ENCODE measurements at places on chromosomes 7 and 10.

DNA sequence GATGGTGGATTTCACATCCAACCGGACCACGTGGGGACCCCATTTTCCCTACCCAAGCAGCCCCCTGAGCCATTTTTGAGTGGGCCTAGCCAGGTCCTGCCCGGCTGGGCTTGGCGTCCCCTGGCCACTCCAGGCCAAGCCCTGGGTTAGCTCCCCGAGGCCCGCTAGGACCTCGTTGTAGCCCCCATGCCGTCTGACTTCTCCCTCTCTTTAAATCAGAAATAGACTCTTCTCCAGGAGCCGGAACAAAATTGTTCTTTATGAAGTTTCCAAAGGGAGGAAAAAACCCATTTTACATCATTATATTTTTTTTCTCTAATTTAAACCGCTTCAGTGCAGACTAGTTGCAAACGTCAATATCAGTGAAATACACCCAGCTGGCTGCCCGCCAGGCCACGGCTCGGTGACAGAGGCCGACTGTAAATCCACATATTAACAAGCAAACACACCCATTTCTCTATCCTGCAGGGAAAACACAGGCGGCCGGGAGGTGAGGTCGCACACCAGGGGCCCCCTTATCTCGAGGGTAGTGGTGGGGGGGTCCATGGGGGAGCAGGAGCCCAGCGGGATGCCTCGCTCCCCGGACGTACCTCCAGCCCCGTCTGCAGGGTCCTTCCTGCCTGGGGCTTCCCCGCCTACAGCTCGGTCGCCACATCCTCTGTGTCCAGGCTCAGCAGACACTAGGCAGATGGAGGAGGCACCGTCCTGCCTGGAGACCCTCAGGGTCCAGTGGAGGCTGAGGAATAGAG, 72.7 kb downstream of the ELFN1 start:
- DNase-seq, result peak; percentile 71

- DNase-seq, result no peak
These were observed 32.3 kb downstream of the RASGEF1A start for GRCh38 chr10:43234471-43235041.

- no peak for DNase-seq
These were observed 232.7 kb downstream of the FANK1 start for GRCh38 chr10:126129026-126129425.

- DNase-seq, result no peak
These were observed 125.8 kb downstream of the CRPPA start for GRCh38 chr7:16295558-16295957.

DNA sequence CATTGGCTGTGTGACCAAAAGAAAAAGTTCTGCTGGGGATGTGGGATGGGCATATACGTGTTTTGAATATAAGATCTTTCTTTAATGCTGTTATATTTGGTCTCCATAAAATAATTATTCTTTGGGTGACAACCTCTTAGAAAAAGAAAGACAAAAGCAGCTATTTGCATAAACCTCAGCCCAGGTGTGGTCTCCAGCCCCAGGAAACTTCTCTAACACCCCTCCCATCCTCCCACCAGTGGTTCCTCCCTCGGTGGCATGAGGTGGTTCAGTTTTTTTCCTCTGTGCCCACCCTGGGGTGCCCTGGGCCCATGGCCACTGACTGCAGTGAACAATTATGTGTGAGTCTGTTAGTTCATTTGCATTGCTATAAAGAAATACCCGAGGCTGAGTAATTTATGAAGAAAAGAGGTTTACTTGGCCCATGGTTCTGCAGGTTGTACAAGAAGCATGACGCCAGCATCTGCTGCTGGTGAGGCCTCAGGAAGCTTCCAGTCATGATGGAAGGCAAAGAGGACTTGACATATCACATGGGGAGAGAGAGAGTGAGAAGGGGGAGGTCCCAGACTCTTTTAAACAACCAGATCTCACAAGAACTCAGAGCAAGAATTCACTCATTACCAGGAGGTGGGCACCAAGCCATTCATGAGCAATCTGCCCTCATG, 165.9 kb downstream of the CUX1 start:
- no peak for DNase-seq

DNA sequence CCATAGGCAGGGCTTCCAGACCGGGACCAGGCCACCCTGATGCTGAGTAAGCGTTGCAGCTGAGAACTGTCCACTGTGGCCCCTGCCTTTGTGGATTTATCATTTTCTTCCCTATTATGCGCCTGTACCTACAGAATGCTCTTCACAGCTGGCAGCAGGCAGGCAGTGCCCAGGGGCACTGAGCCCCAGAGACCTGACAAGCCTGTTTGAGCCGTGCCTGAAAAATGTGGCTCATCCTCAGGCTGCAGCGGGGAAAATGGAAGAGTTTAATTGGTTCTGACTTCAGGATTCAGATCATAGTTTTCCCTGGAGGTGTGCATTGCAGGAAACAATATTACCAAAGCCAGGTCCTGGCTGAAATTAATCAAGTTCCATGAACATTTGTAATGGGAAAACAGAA, 200.2 kb downstream of the ZNF438 start:
- no peak for DNase-seq

GRCh38 chr7:148712678-148713329, 14.1 kb downstream of the CUL1 start:
- no peak for DNase-seq

- no peak for DNase-seq
These were observed 6.6 kb upstream of the PDLIM1 start for GRCh38 chr10:95297402-95297801.

GRCh38 chr10:124366825-124367224, 51.9 kb downstream of the OAT start:
- no peak for DNase-seq

DNA sequence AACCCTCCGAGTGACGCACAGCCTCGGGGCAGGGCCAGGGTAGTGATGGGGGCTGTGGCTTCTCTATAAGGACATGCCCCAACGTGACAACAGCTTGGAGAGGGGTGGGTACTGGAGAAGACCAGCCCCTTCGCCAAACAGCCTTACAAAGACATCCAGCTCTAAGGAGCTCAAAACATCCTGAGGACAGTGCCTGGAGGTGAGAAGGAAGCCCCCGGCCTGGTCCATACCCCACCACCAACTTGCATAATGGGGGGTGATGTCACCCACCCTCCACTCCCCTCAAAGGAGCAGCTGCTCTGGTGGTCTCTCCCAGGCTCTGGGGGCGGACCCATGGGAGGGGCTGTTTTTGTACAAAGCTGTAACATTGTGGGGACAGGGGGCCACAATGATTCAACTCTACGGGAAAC, 15.1 kb downstream of the PRSS2 start:
- no peak for DNase-seq

GRCh38 chr7:85275204-85275603, 88.3 kb upstream of the SEMA3D start:
- no peak for DNase-seq

- DNase-seq, result no peak
These were observed 59.9 kb upstream of the AQP1 start for GRCh38 chr7:30851651-30852307.

GRCh38 chr10:83089335-83089734, 1050.0 kb upstream of the GHITM start:
- DNase-seq, result no peak

- DNase-seq, result no peak
These were observed 10.9 kb upstream of the FRAT1 start for GRCh38 chr10:97307866-97308780.

GRCh38 chr7:112112822-112113255, 93.4 kb downstream of the DOCK4 start:
- no peak for DNase-seq

- no peak for DNase-seq
These were observed 193.4 kb upstream of the PRSS58 start for GRCh38 chr7:142451296-142451695.

DNA sequence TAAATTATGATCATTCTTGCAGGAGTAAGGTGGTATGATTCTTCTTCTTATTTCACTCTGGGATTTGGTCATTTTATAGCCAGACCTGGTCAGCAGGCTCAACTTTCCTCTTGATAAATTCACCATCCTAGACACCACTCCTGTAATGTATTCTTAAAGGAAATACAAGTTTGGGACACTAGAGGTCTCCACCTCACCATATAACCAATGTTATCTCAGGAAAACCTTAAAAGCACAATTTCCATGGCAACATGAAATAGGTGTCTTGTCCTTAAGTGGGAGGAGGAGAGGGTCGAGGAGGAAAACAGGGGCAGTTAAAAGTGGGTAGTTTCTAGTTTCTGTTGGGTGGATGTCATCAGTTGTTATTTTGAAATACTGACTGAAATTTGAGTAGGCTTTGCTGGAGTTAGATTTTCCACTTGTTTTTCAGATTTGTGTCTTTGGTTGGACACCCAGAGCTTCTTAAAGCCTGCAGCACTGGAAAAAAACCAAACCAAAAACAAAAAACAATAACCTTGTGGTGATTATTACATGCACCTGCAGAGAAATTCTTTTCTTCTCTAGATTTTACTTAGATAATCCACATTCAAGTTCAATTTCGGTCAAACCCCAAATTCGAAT, 163.1 kb downstream of the PRKCQ start:
- no peak for DNase-seq

- DNase-seq, result no peak
These were observed 73.0 kb upstream of the SFMBT2 start for GRCh38 chr10:7483848-7484247.

DNA sequence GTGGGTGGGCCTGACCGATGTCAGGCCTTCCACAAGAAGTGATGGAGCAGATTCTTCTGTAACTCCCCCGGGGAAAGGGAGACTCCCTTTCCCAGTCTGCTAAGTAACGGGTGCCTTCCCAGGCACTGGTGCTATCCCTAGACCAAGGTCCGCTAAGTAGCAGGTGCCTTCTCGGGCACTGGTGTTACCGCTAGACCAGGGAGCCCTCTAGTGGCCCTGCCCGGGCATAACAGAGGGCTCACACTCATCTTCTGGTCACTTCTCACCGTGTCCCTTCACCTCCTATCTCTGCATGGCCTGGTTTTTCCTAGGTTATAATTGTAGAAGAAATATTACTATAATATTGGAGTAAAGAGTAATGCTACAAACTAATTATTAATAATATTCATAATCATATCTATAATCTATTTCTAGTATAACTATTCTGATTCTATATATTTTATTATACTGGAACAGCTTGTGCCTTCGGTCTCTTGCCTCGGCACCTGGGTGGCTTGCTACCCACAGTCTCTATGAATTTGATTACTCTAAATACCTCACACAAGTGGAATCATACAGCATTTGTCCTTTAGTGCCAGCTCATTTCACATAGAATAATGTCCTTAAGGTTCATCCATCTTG, 1378.7 kb downstream of the XPNPEP1 start:
- peak; percentile 64 for DNase-seq

GRCh38 chr10:130780763-130781162, 530.8 kb downstream of the TCERG1L start:
- DNase-seq, result no peak

DNA sequence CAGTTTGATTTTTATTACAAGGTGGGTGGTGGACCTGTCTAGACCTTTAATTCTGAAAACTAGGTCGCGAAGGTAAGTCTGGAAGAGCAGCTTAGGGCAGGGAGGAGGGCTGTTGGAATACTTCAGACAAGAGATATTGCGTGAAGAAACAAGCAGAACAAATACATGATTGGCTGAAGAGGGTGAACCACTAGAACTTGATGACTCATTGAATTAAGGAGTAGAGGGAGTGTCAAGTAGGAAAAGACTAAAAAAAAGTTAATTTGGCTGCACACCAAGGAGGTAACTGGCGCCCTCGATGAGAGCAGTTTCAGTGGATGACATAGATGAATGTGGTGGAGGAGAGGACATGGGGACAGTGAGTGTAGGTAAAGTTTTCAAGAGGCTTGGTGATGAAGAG, 41.3 kb downstream of the WNT2 start:
- no peak for DNase-seq

- no peak for DNase-seq
These were observed 386.7 kb upstream of the LRRN3 start for GRCh38 chr7:110704225-110704624.

- DNase-seq, result no peak
These were observed 155.4 kb upstream of the ITGB1 start for GRCh38 chr10:33113466-33113865.

GRCh38 chr10:95431900-95432342, 129.2 kb downstream of the SORBS1 start:
- no peak for DNase-seq

DNA sequence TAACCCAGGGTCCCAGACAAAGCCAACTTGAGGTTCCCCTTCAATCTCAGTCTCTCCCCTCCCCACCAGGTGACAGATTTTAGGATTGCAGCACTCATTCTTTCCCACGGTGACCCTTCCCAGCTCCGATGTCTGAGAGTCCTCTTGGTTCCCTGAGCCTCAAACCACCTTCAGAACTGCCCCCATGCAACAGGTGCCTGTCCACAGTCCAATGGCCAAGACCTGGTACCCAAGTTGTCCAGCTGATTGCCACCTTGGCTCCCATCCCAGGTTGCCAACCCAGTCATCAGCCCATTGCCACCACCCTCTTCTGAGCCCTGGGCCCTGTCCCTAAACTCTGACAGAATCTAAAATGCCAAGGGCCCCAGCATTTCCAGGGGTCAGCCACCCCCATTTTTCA, 53.5 kb downstream of the SLIT1 start:
- DNase-seq, result no peak

DNA sequence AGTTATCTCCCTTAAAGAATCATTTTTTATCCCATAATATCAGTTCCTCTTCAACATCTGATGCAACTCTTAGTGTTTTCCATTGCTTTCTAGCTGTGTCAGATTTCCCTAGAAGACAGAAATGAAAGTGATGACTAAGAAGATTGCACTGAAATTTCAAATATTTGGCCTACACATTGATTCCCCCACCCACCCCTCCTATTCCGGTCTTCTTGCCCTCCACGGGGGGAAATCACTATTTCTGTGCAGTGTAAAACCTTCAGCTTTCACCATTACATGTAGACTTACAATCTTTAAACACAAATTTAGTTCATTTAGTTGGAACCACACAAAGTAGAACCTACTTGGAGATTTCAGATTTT, 63.7 kb upstream of the IL6 start:
- no peak for DNase-seq

DNA sequence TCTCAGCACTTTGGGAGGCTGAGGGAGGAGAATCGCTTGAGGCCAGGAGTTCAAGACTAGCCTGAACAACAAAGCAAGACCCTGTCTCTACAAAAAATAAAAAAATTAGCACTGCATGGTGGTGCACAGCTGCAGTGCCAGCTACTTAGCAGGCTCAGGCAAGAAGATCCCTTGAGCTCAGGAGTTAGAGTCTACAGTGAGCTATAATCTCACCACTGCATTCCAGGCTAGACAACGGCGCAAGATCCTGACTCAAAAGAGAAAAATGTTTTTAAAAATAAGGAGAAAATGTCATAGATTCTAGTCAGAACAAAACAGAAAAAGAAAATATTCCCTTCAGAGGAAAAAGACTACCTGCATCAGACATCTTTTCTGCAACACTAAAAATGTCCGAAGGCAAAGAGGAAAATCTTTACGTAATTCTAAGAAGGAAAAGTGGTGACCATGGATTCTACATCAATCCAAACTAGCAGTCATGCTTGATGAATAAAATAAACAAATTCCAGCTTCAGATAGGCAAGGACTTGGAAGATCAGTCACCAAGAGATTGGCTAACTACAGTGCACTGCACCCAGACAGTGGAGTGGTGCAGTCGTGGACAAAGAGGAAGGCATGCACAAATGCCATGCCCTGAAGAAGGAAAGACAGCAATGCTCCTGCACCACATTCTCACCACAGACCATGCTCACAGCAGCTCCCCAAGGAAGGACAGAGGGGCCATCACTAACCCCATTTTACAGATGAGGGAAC, 54.3 kb downstream of the ERCC6 start:
- DNase-seq, result no peak
